Neural crest cell (in vitro differentiated cells): ENCODE measurements at places on chromosomes 4 and X.

DNA sequence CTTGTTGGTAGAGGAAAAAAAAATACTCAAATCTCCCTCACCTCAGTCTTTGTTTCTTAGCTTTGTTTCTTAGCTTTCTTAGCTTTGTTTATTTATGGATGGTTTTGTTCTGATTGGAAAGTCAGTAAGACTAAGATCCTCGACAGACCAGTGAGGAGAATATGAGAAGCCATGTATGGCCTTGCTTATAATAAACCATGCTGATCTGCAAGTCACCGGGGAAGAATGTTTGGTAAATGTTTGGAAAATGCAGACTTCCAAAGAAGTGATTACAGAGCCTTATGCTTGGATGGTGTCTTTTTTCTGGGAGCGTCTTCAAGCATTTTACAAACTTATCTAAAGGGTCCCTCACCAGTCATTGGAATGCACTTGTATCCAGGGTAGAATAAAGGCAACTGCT lies 90.1 kb upstream of the NOCT start:
- no peak for DNase-seq

DNA sequence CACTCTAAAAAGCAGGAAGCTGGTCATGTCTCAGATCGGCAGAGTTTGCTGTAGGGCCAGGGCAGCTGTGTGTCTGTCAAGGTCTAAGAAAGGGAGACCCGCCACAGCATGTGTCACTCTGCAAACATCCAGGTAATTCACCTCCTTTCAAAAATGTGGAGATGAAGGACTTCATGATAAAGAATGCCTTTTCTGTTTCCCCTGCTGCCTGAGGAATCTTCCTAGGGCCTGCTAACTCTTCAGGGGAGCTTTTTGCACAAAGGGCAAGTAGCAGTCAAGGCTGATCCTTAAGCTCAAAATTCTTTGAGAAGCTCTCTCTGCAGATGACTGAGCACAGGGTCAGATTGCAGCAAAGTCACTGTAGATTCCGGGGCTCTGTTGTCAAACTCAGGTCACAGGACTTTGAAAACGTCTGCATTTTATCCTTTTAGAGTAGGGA lies 21.1 kb downstream of the RASL11B start:
- DNase-seq: no peak

GRCh38 chr4:15376594-15376993 lies 51.2 kb upstream of the C1QTNF7 start:
- no peak for DNase-seq

DNA sequence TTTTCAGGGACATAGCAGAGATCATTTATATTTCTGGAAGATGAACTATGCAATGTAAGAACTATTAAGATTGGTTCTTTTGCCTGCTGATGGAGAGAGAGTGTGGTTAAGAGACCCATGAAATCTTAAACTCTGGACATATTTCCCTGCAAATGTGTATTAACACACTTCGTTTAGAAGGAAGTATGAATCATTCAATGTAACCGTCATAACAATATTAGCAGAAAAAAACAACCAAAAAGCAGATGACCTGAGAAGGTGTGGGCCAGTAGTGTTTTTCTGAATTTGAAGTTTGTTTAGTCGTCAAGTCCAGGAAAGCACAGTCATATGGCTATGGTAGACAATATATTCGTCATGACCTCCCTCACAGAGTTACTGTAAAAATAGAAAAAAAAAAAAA lies 2.5 kb upstream of the TMPRSS11D start:
- no peak for DNase-seq

GRCh38 chrX:78923198-78924015 lies 21.8 kb upstream of the P2RY10 start:
- no peak for DNase-seq

DNA sequence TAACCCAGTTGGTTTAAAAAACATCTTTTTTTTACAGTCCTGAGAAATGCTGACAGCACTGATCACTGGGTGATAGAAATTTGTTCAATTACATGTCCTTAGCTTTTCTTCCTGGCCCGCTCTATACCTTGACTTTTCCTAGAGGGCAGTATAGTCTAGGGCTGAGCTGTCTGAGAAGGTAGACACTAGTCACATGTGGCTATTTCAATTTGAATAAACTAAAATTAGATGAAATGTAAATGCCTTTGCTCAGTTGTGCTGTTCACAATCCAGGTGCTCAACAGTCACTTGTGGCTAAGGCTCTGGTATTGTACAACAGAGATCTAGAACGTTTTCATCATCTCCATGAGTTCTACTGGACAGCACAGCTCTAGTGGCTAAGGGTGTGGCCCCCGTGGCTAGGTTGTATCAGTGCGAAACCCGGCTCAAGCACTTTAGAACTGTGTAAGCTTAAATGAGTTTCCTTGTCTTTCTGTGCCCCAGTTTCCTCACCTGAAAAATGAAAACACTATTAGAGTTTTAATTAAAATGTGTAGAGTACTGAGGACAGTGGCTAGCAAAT lies 111.6 kb upstream of the WDR17 start:
- DNase-seq: no peak

GRCh38 chrX:70535198-70535597 lies 90.6 kb downstream of the DLG3 start:
- no peak for DNase-seq

GRCh38 chr4:28508636-28509035 lies 1648.0 kb downstream of the STIM2 start:
- no peak for DNase-seq

GRCh38 chrX:43809463-43809862 lies 72.8 kb downstream of the MAOB start:
- no peak for DNase-seq
